ENCODE measurements at places on chromosomes 1 and 21.

DNA sequence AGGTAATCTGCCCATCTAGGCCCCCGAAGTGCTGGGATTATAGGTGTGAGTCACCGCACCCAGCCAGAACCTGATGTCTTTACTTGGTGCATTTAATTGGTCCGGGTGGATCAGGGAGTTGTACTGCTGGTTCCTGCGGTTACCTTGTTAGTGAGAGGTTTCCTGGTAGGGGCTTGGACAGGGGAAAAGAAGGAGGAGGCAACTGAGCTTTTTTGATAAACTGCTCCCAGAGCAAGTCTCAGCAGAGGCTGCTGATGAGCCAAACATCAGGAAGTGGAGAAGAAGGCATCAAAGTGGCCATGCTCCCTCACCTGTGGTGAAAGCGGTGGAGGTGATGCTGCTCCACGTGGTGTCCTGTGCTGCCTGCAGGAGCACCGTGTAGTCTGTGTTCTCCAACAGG lies 161.5 kb upstream of the KIAA0040 start:
- DNase-seq = no peak

DNA sequence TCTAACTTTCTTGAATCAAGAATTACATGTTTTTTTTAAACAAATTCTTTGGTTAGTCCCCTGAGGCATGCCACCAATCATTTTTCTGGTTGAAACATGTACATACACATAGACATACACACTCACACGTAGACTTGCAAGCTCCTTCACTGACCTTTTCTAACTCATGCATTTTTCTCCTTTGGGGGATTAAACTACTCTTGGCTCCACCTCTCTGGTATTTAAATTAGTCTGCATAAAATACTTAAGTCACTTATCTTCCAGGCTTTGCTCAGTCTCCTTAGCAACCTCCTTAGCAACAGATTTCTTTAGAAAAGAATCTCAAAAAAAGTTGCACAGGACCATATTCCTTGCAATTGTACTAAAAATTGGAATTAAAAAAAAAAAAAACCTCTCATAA lies 440.9 kb upstream of the LRRC7 start:
- DNase-seq = no peak

DNA sequence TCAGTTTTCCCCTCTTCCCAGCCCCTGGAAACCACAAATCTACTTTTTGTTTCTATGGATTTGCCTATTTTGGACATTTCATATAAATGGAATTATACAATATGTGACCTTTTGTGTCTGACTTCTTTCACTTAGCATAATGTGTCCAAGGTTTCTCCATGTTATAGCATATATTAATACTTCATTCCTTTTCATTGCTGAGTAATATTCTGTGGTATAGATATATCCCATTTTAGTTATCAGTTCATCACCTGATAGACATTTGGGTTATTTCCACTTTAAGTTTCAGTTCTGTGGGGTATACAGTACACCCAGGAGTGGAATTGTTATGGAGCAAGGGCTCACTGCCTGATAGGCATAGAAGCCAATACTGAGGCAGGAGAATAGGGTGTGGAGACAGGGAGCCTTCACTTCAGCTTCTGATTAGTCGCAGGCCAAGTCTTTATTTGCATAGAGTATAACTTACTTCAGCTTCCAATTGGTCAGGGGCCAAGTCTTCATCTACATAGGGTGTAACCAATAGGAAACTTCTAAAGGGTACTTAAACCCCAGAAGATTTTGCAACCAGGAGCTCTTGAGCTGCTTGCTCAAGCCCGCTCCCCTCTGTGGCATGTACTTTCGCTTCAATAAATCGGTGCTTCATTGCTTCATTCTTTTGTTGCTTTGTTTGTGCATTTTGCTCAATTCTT lies 8.3 kb upstream of the NVL start:
- no peak for DNase-seq

GRCh38 chr1:51583532-51583931 lies 33.4 kb upstream of the OSBPL9 start:
- DNase-seq = no peak

GRCh38 chr1:160710517-160711252 lies 937 bp downstream of the CD48 start:
- DNase-seq = no peak
